ENCODE measurements at places on chromosomes 7 and 10. TPM values are rescaled to one million over a fixed set of nuclear protein-coding genes. Genes with fewer than 3 reads are reported as not detected.

- DNase-seq, result no peak
These were observed 191.3 kb downstream of the GATA3 start for GRCh38 chr10:8245814-8246142.

- DNase-seq, result no peak
These were observed 35.0 kb downstream of the HDAC9 start for GRCh38 chr7:18530224-18531179.

DNA sequence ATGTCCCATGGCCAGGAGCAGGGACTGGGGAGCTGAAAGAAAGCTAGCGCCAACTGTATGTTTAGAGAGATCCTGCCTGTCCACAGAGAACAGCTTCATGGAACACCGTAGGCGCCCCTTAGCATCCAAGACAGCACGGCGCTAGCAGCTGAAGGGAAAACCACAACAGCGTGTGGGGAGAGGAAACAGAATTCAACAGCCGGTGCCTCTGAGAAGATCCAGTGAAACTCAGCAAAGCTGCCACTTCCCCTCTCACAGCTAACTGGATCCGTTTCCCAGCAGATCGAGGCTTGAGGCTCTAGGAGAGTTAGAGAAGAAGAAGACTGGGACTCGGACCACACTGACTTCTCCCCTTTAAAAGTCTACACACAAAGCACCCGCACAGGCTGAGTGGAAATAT lies 145.0 kb downstream of the MAD1L1 start:
- DNase-seq, result no peak

- DNase-seq, result no peak
These were observed 27.9 kb downstream of the MTURN start for GRCh38 chr7:30162622-30163124.

GRCh38 chr10:18195060-18195799 lies 55.0 kb downstream of the CACNB2 start:
- DNase-seq, result no peak

- no peak for DNase-seq
These were observed 62.5 kb downstream of the SGMS1 start for GRCh38 chr10:50561266-50561665.

DNA sequence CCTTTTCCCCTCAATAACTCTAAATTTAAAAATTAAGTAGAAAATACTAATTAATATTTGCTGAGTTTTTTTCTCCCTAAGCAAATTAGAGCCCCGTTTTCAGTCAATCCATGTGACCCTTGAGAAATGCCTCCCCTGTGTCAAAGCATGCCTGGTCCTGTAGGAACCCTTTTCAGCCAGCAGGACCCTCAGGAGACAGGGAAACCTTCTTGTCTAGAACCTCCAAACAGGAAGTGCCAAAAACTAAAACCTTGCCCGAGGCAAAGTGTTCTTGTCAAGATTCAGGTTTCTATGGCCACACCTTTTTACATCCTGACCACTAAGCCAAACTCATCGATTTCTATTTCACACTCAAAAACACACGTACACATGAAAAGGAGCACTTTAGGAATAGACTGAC lies 60.1 kb upstream of the NFE2L3 start:
- no peak for DNase-seq

DNA sequence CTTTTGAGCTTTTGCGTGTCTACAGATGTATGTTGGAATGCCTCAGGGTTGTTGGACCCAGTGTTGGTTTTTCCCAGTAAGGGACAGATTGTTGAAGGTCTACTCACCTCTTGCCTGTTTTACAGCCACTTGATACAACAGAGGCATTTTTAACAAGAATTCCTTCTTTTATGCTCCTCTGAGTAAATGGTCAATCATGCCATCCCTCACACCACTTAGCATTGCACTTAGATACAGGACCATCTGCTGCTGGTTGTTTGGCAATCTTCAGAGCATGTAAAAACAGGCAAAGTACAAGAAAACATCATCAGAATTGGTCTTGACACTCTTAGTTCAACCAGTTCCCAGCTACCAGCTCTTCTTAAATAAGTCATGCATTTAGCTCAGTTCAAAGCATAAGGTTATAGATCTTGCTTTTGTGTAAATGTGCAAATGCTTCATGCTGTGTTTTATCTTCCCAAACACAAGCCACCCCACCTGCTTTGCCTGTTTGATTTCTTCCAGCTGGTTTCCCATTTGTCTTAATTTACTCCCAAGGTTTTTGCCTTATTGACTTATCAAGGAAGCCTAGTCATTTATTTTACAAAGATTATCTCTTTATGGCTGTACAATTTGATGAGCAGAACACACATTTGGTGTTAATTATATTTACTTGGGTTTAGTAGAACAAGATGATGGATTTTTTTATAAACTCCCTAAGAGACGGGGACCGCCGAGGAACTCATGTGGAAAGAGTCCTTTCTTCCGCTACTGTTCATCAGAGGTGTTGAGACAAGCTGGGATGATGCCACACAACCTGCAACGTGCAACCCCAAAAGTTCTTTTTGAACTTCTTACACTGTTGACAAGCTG lies 136.6 kb downstream of the AHR start:
- no peak for DNase-seq

DNA sequence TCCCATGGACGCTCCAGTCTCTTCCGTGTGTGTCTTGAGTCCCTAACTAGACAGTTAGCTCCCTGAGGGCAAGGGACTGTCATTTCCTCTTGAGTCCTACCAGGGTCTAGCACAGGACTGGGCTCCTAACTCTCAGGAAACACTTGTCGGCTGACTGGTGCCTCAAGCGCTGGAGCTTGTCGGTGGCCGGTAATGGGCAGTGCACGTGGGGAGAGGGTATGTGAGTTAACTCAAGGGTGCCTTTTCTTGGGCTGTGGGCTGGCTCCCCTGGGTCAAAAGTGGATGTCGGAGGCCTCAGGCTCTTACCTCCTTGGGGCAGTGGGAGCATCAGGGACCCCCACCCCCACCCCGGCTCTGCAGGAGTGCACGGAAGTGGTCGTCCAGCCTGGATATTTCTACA lies 32.9 kb downstream of the ZNF775 start:
- no peak for DNase-seq

DNA sequence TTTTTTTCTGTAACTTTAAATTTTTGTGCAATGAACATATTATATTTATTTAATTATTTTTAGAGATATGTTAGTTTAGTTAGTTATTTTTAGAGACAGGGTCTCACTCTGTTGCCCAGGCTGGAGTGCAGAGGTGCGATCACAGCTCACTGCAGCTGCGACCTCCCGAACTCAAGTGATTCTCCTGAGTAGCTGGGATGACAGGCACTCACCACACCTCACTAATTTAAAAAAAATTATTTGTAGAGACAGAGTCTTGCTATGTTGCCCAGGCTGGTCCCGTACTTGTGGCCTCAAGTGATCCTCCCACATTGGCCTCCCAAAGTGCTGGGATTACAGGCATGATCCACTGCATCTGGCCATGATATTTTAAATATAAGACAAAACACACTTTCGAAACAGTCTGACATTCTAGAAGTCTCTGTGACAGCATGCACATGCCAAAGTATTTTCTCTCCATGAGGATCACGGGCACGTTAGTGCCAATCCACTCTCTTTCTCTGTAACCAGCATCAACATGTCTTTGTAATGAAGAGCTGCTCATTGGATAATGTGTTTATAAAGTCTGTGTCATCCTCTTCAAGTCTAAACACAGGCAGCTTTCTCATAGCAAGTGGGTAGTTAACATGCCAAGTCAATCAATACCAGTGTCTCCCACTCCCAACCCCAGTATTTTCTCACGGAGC lies 137.4 kb downstream of the GLI3 start:
- no peak for DNase-seq

GRCh38 chr10:112950714-112951358 lies 789 bp downstream of the TCF7L2 start:
- DNase-seq, result no peak

- DNase-seq, result no peak
These were observed 53.9 kb upstream of the NFE2L3 start for GRCh38 chr7:26097837-26098668.

SPDYE16 gene
- polyA plus RNA-seq, result 0.03 TPM

ITGB8 gene
- polyA plus RNA-seq, result 1.2 TPM

NANOS1 gene
- polyA plus RNA-seq, result 2.3 TPM

PCGF6 gene
- 4.0 TPM for polyA plus RNA-seq

ELMO1 gene
- 21.0 TPM for polyA plus RNA-seq

BLVRA gene
- 16.1 TPM for polyA plus RNA-seq

ETV1 gene
- polyA plus RNA-seq, result 58.3 TPM

AOAH gene
- polyA plus RNA-seq, result 0.08 TPM
